ENCODE measurements at places on chromosomes 4 and X.

DNA sequence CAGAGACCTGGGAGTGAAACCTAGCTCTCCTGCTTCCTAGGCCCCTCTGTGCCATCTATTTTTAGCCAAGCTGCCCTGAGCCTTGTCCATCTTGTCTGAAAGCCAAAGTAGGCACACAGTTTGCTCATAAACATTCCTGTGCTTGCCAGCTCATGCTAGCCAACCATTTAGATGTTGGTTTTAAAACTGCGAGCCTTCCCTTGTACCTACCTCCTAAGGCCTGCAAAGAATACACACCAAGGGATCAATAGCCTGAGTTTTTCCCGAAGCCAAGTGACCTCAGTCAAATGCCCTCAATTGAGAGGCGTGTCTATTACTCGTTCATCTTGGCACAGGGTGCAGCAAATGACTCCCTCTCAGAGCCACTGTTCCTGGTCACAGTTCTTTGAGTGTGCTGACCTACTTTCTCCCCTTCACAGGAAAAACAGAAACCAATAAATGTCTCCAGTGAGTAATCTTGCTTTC, 48.5 kb downstream of the ZCCHC12 start:
- DNase-seq: no peak

- no peak for DNase-seq
These were observed 5.6 kb downstream of the G6PD start for GRCh38 chrX:154540897-154541535.

GRCh38 chr4:145388043-145388442, 93.6 kb upstream of the SMAD1 start:
- no peak for DNase-seq

GRCh38 chr4:180350901-180351300, 1892.3 kb upstream of the TENM3 start:
- DNase-seq: no peak

DNA sequence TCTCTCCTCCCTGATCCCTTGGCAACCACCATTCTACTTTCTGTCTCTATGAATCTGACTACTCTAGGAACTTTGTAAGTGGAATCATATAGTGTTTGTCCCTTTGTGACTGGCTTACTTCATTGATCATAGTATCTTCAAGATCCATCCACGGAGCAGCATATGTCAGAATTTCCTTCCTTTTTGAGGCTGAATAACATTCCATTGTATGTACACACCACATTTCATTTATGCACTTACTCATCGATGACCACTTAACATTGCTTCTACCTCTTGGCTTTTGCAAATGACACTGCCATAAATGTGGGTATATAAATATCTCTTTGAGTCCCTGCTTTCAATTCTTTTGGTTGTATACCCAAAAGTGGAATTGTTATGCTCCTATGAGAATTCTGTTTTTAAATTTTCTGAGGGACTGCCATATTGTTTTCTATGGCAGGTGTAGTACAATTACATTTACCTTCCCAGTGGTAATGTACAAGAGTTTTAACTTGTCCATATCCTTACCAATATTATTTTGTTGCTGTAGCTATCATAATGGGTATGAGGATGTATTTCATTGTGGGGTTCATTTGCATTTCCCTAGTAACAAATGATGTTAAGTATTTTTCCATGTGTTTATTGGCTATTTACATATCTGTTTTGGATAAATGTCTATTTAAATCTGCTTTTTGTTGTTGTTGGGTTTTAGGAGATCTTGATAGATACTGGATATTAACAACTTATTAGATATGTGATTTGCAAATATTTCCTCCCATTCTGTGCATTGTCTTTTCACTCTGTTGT, 466.1 kb downstream of the C4orf33 start:
- DNase-seq: no peak

DNA sequence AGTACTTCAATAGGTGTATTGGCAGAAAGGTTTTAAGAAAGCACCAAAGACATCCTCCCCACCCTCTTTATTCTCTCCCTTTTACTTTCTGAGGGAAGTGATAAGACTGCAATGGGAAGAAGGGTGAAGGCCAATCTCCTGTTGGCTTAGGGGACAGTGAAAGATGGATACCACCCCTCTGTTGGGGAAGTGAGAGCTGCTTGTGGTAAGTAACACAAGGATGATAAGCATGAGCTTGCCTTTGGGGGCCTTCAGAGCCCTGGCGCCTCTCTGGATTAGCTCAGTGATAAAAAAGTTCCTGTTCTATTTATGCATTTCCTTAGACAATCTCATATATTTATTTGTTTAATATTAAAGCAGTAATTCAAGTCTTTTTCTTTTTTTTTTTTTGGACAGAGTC, 5.2 kb upstream of the KLF8 start:
- no peak for DNase-seq

GRCh38 chr4:122152711-122153226, 638 bp downstream of the BLTP1 start:
- DNase-seq: peak; percentile 17

DNA sequence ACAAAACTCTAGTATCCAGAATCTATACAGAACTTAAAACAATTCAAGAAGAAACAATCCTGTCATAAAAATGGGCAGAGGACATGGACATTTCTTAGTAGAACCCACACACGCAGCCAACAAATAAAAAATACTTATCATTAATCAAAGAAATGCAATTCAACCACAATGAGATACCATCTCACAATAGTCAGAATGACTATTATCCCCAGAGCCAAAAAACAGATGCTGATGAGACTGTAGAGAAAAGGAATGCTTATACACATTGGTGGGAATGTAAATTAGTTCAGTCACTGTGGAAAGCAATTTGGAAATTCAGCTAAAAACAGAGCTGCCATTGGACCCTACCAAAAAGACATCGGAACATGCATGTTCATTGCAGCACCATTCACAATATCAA, 37.9 kb downstream of the RAB40AL start:
- DNase-seq: no peak

DNA sequence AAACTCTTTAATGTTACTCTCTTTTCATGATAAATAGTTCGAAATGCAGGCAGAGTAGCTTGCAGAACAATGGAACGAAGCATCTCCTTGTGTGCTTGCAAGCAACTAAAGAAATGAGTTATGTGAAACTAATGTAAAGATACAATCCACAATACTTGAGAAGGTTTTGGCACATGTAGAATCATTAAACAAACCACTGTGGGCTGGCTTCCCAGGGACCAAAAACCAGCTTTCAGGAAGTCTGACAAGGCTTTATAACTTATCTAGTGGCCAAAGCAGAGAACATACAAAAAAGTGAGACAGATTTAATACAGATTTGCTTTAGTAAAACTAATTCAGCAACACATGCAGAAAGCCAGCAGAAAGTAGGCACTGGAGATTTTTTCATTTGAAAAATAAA, 1673.8 kb upstream of the AGA start:
- no peak for DNase-seq

GRCh38 chrX:85828771-85829170, 218.6 kb downstream of the CHM start:
- no peak for DNase-seq

DNA sequence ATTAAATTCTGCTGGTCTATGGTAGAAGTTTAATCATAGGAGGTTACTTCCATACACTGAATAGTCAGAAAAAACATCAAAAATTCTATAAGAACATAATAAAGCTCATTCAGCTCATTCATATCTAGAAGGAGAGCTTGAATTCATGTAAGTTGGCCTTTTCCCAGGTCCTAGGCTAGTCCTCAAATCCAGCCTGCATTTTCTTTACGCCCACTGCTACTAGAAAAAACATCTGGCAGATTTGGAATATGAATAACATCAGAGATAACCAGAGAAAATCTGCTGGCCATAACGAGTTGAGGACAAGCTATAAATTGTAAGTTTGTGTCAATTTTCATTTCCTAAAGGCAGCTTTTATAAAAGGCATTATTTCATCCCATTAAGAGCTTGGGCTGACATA, 95.5 kb downstream of the MXRA5 start:
- DNase-seq: no peak

DNA sequence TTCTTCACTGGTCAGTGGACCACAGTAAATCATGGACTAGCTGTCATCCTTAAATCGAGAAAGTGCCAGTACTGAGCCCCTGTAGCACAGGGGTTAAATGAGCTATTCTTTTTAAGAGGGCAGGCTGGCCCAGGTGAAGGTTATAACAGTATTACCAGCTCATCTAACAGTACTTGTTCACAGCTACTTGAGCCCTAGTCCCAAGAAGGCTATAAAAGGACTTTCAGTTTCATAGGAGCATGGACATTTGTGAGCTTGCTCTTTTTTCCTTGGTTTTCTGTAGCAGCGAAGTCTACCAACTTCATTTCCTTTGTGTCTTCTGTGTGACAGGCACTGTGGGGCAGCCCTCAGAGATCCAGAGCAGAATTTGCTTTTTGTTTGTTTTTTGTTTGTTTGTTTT, 61.0 kb downstream of the ARX start:
- no peak for DNase-seq

DNA sequence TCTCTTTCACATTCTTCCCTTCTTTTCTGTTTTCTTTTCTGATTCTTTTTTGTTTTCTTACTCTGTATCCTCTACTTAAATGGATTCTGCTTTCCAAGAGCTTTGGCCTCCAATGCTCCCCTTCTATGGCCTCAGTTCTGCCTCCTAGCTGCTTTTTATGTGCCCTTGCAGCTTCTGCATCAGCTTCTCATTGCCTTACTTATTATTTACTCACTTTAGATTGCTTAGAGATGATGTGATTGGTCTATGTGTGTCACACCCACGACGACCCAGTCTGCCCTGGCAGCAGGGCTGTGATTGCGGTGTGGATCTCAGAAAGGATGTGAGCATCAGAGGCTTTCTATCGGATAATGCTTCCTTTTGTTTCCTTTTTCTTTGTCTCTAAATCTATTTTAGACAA, 71.8 kb upstream of the SMARCA5 start:
- no peak for DNase-seq

DNA sequence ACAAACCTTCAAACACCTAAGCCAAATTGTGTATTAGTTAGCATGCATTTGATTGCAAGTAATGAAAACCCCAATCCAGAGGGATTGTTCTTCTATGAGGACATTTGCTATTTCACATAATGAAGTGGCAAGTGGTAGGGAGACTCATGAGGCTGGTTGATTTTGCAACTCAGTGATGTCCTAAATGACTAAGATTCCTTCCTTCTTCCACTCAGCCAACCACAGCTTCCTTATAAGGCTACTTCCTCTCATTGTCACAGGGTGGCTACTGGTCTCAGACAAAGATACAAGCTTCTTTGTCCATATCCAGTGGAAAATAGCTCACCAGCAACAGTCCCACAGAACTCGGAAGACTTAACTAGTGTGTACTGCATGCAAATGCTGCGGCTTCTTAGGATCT, 5.3 kb upstream of the OTC start:
- no peak for DNase-seq

DNA sequence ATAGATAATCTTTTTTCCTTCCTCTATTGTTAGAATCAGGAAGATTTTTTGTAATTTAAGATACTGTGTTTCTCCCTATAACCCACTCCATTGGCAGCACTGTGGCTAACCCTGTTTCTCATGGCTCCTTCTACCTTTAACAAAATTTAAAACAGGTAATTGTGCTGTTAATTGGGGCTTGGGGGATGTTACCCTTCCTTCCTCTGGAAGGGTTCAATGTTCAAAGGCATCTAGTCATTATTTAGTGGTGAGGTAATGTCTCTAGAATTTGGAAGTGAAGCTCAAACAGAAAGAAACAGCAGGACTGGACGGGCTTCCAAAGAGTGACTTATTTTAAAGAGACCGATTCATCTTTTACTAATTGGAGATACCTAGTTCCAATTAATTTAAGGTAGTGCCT, 166.4 kb downstream of the TRIML1 start:
- DNase-seq: no peak

DNA sequence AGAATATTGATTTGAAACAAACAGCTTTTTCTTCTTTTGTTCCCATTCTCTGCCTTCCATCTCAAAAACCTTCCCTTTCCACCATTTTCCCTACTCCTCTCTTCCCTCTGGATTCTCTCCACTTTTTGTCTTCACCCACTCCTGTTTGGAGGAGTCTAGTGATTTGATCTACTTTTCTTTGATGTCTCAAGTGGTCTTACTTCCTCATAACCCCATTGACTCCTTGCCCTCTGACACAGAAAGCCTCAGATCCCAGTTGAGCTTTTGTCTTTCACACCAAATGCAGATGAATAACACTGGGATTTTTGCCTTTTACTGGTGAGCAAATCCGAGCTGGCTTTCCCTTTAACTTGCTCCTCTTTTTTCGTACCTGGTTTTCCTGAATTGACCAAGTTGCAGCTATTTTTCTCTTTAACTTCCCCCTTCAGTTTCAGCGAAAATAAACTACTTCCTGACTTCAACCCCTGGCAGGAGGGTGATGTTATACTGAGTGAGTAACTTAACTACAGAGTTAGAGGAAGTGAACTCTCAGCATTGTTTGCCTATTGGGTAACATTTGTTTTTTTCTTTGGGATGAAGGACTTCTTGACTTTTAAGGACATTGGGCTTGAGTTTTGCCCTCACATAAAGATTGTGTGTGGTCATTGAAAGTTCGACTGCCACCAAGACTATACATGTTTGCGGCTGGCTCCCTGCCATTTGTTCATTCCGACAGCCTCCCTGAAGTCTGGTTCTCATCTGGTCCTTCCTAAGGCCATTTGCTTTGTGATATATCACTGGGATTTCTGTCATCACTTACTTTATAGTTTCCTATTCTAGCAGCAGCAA, 392.8 kb upstream of the NR3C2 start:
- DNase-seq: no peak

DNA sequence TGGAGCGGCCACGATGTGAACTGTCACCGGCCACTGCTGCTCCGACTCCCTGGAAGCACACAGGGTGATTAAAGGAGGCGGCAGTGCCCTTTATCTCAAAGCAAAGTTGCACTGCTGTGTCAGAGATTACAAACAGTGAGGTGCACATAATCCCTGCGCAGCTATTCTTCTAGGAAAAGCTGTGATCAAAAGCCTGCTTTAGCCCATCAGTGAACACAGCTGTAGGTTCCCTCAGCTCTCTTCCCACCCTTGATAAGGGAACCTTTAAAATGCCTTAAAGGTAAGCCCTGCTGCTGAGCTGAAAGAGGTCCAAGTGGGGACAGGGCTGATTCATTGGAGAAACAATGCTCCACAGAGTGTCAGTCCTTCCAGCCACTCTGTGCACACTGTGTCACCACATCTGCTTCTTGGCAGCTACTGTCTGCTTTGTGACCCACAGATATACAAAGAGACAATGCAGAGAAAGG, 127.6 kb downstream of the EIF4E start:
- DNase-seq: no peak

GRCh38 chrX:68989456-68989855, 160.6 kb downstream of the EFNB1 start:
- DNase-seq: no peak

DNA sequence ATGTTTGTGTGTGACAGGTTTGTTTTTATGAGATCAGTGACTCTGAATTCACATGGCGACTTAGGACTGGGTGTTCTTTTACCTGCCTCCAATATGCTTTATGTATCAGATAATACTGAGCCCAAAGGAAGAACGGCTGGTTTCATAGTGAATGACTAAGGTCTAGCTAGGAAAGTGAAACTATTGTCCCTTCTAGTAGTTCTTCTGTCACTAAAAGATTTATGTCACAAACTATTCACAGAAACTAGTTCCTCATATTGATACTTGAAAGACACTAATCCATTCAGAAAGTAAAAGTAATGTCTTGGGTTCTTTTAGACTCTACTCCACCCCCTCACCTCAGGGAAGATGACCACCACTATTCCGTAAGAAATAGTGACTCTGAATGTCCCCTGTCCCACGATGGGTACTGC, 81.7 kb downstream of the EGF start:
- DNase-seq: no peak

Measured in activated naive CD4-positive, alpha-beta T cell treated with anti-CD3 and anti-CD28 coated beads, Interleukin-2, amount 50 U/mL, for 16 hours (primary cell).